ENCODE measurements at places on chromosomes 6 and 20.

DNA sequence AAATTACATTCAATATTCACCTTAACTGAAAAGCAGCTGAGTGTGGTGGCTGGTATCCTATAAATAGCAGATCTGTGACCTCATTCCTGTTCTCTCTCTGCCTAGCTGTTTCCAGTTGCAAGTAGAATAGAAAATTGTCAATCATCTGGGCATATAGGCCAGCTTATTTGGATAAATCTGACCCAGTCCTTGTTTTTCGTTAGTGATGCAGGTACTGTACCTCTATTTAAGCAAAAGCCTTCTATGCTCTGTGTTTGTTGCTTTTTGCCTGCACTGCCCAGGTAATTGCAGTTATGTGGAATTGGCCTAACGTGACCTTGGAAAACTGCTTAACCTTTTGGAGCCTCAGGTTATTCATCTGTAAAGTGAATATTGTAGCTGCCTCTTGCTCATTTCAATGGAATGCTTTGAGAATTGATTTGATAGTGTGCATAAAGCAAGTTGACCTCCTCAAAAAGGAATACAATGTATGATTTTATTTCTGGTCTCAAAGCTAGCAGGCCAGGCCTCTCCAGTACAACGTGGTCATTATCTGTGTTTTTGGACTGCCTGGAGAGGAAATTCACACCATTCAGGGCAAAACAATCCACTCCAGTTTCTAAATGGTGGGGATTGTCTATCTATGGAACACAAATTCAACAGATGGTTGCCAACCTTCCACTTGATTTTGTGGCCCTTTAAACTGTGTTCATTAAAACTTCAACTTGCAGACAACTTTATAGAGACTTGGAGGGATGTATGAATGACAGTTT is 508.7 kb upstream of the CITED2 start:
- DNase-seq = no peak

DNA sequence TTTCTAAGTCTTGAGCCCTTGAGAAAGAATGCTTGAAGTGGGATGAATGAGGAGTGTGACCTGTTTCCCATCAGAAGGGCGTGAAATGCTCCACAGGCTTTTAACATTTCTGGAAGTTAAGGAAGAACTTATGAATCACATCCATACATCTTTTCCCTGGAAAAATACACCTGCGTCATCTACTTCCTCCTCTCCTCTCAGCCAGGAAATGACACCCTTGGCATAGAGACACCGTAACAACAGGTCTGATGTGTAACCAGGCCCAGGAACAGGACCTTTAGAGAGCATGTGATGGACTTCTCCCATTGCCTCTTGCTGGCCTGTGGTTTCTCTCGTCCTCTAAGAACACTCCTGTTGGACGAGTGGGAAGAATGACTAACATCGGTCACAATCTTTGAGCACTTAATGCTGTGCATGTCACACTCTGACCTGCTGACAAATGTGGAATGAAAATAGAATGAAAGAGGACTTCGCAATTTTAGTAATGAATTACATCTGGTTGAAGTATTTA is 28.5 kb upstream of the CITED2 start:
- DNase-seq = peak; percentile 97

- DNase-seq = no peak
Observed at GRCh38 chr6:143842461-143842901, 657 bp upstream of the LTV1 start.

DNA sequence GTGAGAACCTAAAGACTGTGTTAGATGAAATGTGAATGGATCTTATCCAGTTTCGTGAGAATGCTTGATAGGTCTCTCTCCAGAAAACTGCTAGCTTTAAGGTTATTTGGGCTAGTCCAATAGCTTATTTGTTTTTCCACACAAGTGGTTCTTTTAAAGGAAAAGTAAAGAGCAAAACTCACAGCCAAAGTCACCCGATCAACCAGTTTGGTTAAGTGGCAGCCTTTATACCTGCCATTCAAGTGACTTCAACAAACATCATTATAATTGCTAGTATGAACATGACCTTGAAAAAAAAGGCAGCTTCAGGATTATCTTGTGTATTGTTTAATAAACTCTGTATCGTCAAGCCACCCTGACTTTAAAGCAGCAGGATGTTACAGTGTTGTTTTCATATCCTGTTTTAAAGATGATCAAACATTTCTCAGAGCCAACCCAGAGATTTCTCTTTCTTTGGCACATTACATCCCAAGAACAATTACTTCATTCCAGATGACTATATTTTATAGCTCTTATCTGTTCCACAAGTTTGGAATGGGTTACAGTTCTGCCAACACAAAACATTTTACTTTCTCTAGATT is 253.4 kb downstream of the EPHA7 start:
- no peak for DNase-seq

GRCh38 chr20:2845607-2846006 is 5.1 kb downstream of the VPS16 start:
- no peak for DNase-seq

GRCh38 chr6:25275436-25275835 is 3.7 kb upstream of the CARMIL1 start:
- no peak for DNase-seq

DNA sequence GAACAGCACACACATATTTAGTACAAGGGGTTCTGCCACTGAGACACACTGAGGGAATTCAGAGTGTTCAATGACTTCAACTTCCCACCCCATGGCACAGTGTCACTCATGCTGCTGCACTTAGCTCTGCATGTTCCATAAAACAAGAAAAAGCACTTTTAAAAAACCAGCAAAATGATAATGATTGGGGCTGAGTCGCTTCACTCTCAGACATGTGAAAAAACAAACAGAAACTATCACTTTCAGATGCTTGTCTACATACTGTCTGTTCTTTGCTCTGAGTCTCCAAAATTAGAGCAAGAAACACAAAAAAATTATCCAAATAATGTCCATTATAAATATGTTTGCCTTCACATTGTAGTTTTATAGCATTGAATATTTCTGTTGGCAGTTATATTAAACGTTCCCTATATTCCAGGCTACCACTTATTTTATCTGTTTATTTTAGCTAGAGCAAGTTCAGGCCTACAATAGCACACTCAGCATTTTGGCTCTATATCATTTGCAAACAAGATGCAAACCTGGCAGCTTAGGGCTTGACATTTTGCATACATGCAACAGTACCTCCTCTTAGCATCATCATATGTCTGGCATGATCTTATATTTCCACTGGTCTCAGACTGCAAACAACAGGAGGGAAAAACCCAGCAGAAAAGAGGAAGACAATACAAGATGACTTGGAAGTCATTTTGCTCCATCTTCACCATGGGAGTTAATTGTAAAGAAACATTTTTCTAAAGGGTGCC is 398.8 kb downstream of the HACE1 start:
- no peak for DNase-seq

DNA sequence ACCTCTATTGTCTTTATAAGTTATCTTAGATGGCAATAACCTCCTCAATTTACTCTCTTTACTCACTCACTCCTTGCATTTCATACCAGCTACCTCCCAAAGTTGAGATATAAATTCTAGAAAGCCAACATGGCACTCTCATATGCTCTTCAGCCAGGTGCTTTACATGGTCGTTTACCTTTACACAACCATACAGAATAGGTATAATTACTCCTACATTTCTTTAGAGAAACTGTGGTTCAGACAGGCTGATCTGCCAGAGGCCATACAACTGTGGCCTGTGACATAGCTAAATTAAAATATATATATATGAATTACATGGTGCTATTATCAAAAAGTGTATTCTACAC is 45.7 kb downstream of the HBS1L start:
- no peak for DNase-seq

GRCh38 chr20:6765469-6766058 is 1.9 kb upstream of the BMP2 start:
- DNase-seq = peak; percentile 64

- no peak for DNase-seq
Observed at GRCh38 chr6:139841794-139842215, 467.4 kb upstream of the CITED2 start.

DNA sequence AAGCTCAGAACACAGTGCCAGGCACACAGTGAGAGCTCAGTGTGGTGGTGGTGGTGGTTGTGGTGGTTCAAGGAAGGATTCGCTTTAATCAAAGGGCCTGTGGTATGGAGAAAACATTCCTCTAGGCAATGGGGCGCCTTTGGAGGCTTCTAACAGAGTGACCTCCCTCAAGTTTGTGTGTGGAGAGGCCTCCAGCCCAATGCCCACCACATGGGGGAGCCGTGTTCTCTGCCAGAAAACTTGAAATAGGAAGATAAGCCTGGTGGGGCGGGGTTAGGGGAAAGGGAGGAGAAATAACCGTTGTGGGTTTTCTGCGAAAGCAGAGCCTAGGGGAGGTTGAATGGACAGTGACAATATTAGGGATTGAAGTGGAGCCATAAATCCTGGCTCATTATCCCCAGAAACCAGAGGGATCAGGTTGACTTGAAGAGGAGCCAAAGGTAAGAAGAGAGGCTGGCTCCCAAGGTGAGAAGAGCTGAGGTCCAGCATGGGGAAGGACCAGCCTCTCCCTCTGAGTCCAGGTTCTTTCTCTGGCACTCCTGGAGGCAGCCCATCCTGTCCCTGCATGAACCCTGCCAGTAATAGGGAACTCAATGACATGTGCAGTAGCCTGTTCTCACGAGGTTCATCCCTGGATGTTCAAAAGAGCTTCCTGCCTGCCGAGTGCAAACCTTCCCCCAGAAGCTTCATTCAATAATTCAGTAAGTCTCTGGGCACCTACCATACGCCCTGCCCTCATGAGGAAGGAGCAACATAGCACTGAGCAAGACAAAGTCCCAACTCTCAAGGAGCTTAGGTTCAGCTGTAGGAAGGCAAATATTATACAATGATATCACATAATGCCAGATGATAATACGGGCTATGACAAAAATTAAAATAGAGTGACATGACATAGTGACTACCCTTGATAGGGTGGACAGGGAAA is 51.4 kb downstream of the TGM2 start:
- no peak for DNase-seq

DNA sequence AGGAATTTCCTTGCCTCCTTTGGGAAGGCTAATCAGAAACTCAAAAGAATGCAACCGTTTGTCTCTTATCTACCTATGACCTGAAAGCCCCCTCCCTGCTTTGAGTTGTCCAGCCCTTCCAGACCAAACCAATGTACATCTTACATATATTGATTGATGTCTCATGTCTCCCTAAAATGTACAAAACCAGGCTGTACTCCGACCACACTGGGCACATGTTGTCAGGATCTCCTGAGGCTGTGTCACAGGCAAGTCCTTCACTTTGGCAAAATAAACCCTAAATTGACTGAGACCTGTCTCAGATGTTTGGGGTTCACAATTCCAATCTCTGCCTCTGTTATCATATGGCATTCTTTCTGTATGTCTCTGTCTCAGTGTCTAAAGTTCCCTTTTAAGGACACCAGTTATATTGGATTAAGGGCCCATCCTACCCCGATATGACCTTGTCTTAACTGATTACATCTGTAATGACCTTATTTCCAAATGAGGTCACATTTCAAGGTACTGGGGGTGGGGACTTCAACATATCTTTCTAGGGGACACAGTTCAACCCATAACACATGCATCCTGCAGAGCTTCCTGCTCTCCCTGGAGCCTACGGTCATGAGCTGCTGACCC is 513.5 kb upstream of the JARID2 start:
- no peak for DNase-seq

DNA sequence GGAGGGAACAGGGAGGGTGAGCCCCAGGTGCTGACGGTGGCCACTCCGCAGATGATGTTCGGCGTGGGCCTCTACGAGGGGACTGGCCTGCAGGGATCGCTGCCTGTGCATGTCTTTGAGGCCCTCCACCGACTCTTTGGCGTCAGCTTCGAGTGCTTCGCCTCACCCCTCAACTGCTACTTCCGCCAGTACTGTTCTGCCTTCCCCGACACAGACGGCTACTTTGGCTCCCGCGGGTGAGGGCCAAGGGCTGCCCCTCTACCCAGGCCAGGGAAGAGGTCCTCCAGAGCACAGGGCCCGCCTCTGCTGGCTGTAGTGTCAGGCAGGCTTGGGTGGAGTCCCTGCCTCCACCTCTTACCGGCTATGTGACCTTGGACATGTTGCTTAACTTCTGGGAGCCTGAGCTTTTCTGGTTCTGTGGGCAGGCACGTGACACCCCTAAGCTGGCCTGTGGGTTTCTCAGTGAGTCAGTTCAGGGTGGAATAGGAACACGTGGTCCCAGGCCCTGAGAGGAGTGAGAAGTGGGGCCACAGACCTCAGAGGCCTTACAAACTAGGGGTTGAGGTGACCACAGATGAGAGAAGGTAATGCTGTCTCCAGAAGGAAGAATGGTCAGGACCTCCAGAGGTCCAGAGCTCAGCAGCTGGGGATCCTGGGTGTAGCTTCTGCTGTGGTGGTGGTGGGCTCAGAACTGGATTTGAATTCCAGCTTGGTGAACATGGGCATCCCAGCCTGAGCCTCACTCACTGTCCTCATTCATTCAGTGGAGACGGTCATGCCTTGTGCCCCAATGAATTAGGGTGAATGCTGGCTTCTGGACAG is 11.9 kb downstream of the PCIF1 start:
- DNase-seq = peak; percentile 80

DNA sequence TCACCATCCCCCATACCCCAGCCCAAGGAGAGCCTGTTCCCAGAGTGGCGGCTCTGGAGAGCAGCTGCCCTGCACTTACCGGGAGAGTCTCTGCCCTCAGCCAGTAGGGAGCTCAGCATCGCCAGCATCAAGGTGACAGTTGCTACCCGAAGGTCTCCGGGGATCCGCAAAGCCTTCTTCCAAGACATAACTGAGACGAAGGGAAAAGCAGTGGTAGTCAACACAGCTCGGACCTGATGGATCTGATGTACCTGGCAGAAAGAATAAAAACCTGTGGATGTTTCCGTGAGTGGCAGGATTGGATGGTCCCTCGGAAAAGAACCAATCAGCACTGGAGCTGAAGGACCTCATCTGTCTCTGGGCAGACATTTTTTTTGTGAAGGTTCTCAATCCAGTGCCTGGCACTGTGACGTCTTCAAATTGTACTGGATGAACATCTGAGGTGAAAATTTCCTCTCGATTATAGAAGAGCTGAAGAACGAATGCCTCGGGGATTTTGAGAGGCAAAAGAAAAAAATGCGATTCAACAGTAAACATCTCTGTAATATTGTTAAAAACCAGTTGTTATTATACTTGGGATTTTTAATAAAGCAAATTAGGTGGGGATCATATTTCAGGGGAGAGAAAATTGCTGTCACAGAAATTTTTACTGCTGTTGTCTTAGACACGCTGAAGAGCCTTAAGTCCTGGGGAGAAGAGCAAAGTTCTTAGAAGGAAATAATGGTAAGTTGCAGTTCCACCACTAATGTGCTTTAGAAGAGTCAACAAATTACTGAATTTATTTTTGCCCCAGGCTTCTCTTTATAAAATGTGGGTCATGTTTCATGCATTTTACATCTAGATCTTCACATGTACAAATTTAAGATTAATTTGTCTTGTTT is at the start of gene HLA-DQB1:
Gene HLA-DQB1 (minus strand): TSS at position 238 of the 881 bp plus-strand sequence. CDS start 50 bp downstream, at position 188.
- DNase-seq = no peak

DNA sequence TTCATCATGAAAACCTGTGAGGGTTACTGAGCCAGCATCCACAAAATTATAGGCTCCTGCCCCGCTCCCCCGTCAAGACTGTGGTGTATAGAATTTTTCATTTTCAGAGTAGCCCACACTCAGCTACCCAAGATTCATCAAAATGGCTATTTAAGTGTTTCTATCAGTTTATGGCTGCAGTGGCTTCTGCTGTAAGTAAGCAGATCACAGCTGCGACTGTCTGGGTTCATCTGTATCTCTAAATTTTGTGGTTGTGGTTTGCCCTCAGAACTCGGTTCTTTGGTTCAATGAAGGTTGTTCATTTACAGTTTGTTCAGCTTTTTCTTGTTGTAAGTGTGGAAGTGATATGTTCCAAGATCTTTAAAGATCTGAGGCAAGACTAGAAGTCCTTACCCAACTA is 284.2 kb downstream of the DOK5 start:
- no peak for DNase-seq

Data from fibroblast of gingiva (primary cell).